ENCODE measurements at places on chromosomes 2 and 18.
A peak's percentile ranks its signal among the peaks of the same experiment; 100 is the strongest.

DNA sequence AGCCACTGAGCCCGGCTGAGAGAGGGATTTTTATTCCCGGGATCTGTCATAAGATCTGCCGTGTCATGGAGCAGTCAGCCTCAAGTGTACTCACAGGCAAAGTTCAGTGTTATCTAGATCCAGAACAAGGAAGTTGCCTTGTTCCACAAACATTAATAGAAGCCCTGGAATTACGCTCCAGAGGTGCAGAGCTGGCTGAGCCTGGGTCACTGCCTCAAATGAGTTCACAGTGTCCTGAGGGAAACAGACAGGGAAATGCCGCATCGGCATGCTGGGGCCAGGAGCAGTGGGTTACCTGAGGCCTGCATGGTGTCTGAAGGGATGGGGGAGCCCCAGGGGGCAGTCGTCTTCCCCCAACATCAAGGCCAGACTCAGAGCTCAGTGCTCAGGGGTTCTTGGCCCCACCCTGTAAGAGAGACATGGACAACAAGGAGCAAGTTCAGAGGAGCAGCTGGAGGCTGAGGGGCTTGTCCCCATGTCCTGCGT, 42.7 kb upstream of the ODC1 start:
- no peak for DNase-seq

DNA sequence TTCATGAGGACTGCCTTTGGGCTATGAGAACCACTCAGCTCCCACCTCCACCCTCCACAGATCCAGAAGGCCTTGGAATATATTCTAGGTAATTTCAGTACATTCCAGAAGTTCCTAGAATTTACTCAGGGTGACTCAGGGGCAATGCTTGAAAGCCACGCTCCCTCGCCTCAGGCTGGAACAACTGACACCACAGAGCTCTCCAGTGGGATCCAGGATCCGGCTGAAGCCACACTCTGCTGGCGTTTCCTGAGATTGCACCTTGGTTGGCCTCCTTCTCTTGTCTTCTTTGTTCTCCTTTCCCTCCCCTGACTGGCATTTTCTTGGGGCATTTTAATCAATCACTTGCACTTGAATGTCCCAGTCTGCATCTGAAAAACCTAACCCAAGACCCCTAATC, 92.6 kb upstream of the KCNE4 start:
- DNase-seq = no peak

- DNase-seq = no peak
Observed at GRCh38 chr2:204722691-204723090, 177.4 kb downstream of the PARD3B start.

DNA sequence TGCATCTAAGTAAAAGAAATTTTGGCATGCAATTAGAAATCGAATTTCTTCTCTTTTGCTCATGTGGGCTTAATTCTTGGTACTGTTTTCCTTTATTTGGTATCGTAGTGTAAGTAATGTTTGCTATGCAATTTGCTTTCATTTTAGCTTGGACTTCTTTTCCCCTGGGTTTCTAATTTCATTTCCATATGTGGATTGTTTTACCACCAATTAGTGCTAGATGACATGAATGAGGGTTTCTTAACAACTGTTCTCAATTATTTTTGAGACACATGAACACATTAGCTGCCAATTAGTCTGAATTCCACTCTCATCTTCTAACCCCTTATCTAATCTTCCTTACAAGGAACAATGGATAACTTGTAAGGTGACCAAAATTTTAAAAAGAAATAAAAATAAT, 1047.2 kb upstream of the PIK3C3 start:
- DNase-seq = no peak

DNA sequence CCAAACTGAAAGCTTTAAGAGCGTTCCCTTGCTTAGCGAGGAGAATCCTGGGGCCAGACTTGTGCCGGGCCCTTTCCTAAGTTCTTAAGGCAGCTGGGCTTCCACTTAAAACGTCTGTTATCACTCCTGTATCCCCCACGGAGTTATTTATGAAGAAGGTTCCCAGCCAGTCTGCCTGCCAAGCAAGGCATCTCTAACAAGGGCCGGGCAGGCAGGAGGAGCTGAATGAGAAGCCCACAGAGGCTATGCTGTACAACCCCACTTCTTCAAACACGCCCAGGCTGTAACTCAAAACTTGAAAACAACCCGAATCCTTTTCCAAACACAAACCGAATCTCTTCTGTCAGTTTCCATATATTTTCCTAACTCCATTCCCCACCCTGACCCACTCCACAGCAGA, 39.0 kb upstream of the ZFP36L2 start:
- DNase-seq = no peak

- DNase-seq = no peak
Observed at GRCh38 chr2:238901461-238902057, 53.7 kb downstream of the TWIST2 start.

DNA sequence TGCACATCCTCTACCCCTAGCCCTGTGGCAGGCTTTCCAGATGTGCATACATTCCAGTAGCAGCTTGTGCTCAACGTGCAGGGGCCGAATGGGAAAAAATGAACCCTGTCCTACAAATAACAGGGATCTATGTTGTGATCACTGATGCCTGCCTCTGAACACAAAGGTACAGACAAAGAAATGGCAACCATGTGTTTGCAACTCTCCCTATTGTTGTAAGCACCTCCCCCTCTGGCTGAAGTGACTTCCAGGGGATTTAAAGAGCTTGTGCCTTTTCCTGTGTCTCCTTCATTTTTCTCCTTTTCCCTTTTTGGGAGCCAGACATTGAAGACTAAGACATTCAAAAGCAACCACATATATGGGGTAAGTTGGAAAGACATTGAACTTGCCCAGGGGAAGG, 21.6 kb downstream of the ARHGAP25 start:
- no peak for DNase-seq

- no peak for DNase-seq
Observed at GRCh38 chr2:206535260-206535986, 92.1 kb downstream of the ADAM23 start.

DNA sequence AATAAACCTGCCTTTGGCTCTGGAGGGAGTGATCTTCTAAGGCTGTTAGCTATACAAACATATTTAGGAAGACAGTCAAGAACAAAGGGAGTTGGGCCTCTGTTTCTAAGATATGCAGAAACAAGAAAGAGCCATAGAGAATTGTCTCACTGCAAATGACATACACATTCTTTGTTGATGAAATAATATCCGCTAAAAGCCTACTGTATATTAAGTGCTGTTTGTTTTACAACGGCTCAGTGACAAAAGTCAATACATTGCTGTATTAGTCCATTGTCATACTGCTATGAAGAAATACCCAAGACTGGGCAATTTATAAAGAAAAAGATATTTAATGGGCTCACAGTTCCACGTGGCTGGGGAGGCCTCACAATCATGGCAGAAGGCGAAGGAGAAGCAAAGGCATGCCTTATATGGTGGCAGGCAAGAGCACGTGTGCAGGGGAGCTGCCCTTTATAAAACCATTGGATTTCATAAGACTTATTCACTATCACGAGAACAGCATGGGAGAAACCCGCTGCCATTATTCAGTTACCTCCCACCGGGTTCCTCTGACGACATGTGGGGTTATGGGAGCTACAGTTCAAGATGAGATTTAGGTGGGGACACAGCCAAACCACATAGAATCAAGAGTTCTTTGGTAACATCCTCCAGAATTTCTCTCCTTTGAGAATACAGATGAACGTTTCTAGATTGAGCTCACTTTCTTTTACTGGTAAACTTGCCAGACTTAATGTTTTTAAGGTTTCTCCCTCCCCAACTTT, 157.8 kb downstream of the PIK3C3 start:
- DNase-seq = no peak

- no peak for DNase-seq
Observed at GRCh38 chr18:36315736-36316135, 18.2 kb downstream of the FHOD3 start.

GRCh38 chr18:72091369-72091768, 452.8 kb downstream of the CBLN2 start:
- DNase-seq = peak; percentile 51

GRCh38 chr2:173347305-173348168, 7.1 kb upstream of the CDCA7 start:
- DNase-seq = no peak

DNA sequence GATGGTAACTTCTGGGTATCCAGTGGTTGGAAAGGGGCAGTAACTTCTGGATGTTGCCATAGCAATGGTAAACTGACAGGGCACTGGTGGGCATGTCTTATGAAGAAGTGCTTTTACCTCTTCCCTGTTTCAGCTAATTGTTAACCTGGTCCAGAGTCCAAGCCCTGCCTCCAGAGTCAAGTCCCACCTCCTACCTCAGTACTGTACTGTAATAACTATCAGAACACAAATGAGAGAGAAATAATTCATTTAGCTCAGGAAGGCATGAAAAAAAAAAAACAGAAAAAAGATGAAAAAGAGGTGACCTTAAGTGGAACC, 237.0 kb downstream of the ZNF804A start:
- DNase-seq = no peak

Data from Karpas-422 (cell line).